ENCODE measurements at places on chromosomes 5 and 9.

DNA sequence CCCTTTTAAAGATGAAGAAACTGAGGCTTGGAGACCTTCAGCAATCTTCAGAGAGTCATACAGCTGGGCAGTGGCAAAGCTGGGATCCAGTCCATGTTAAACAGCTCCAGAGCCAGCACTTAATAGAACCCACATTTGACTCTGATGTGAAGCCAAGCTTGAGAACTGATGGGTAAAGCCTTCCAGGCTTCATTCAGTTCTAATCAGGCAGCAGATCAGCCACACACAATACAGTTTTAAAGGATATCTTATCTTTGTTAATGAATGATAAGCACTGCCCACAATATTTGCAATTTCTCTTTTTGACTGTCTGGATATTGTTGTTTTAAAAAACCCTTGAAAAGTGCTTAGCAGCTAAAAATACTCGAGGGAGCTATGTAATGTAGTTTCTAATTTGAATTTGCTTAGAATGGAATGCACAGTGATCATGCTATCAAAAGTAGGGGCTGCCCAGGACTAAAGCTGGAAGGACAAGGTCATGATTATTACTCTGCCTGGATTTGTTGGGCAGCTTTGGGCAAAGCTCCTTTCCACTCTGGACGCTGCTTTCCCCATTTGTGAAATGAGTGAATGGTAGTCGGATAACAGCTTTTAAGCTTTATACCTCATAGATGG is 31.3 kb upstream of the HTR4 start:
- no peak for DNase-seq

- no peak for DNase-seq
These were observed 56.6 kb downstream of the RASEF start for GRCh38 chr9:83006378-83006777.

- no peak for DNase-seq
These were observed 790.8 kb downstream of the BRINP1 start for GRCh38 chr9:118578467-118578866.

DNA sequence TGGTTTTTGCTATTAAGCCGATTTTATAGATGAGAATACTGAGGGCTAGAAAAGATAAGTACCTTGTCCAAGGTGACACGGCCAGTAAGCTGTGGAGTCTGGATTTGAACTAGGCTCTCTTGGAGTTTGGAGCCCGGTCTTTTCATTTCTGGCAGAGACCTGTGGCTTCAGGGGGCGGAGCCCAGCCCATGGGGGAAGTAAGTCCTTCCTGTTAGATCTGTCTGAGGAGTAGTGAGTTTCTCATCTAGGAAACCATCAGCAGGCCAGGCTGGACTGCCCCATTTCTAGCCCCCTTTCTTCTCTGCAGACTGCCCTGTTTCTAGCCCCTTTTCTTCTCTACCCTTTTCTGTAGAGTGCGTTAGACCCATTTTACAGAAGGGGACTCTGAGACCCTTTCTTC is 521 bp upstream of the PTGS1 start:
- peak; percentile 50 for DNase-seq

- DNase-seq, result no peak
These were observed 216.0 kb upstream of the KLF4 start for GRCh38 chr9:107705521-107705920.

DNA sequence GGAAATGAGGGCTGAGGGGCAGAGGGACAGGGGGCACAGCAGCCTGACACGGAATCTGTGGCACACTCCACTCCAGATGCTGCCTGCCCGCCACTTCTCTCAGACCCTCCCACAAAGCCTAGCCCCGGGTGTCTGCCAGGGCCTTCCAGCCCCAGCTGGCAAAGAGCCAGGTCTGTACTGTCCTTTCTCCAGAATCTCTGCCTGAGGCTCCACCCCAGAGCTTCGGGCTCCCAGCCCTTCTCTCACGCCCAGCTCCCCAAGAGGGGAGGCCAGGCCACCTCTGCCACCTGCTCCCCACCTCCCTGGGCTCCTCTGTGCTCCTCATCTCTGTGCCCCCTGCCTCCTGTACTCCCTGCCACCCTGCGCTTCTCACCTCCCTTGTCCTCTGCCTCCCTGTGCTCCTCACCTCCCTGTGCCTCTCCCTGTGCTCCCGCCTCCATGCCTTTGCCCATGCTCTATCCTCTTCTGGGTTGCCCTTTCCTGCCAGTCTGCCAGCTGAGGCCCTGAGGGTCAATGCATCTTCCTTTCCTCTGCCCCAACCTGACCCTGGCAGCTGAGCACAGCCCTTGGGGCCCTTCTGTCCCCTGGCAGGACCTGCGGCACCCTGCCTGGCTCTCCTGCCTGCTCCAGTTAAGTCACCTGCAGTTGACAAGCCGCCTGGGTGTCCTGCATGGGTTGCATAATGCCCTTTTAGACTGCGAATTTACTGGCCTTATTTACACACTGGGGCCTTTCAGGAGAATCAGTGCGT is 36.4 kb downstream of the RASGEF1C start:
- no peak for DNase-seq

DNA sequence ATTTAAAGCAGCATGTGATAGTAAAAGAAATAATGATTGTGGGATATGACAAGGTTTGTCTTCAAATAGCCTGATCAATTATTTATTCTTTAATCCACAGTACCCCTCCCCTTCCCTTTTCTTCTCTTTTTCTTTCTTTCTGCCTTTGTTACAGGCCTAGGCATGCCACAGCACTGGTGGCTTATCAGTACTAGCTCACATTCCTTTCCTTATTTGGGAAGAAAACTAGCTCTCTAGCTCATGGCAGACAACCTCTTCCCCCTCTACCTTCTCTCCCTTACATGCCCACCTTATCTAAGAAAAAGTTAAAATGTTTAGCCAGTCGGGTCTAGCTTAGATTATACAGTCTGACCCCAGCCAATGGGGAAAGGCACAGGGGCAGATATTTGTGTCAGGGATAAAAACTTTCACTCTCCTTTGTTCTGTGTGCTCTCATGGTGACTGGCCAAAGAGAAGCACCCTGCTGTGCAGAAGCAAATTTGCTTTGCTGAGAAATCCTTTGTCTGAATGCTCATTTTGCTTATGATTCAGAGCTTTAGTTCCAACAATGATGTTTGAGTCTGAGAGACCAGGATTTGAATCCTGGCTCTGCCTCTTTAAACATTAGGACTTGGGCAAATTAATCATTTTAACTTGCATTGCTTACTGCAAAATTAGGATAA is 75.8 kb upstream of the CDH12 start:
- DNase-seq, result no peak

DNA sequence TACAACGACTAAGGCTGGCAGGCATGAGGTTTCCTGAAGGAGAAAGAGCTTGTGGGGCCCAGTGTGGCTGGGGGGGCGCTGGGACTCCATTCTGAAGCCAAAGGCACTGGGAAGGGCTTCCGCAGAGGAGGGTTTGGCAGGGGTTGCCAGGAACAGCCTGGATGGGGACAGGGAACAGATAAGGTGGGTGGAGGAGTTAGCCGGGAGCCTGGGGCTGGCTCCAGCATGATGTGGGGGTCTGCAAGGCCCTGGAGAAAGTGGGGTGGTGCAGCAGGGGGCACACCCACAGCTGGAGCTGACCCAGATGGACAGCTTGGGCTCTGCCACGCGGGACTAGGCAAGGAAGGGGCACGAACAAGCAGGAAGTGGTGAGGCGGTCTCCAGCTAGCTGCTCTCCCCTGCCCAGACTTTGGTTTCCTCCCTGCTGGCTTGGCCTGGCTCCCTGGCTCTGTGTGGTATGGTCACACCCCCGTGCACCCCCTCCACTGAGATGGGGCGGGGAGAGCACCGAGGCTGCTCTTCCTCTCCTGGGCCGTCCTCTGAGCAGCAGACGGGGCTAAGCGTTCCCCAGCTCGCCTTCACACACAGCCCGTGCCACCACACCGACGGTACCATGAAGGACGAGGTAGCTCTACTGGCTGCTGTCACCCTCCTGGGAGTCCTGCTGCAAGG is at the start of gene LTC4S:
TSS of gene LTC4S (plus strand) at position 519 of the 672 bp plus-strand sequence. CDS start at position 614, 95 bp downstream.
- no peak for DNase-seq

DNA sequence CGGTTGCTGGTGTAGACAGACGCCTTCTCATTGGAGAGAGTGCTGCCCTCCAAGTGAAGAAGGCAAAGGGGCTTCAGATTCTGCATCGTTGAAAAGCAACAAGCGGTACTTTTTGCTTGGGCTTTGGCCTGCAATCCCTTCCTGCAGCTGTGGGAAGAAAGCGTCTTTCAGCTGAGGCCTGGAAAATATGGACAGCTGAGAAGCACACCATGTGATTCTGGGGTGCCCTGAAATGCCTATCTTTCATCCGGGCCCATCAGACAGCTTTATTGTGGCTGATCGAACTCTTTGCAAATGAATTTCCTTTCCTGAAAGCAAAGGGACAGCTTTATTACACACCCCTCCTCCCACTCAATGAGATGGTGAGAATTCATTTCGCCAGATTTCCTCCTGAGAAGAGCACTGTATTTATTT is 74.0 kb downstream of the NSG2 start:
- no peak for DNase-seq

DNA sequence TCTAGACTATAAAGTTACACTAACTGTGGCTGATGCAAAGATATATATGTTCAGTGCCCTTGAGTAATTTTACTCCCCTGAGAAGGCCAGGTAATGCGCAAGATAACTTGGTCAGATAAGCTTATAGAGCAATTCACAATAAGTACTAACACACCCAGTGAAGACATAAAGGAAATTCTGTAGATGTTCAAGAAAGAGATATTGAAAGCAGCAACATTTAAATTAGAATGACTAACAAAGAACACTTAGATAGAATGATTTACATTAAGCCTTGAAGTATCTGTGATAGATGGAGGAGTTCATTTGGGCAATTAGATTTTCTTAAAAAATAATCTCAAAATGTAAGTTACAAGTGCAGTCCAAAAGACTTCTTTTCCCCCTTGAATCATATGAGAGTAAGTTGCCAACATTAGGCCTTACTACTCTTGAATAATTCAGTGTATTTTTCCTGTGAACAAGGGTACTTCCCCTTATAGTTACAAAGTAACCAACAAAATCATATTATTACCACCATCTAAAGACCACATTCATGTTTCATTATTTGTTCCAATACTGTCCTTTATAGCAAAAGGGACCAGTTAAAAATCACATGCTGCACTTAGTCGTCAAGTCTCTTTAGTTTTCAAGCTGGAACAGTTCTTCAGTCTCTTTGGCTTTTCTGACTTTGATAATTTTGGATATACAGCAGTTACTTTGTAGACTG is 44.4 kb upstream of the ELOVL7 start:
- no peak for DNase-seq

DNA sequence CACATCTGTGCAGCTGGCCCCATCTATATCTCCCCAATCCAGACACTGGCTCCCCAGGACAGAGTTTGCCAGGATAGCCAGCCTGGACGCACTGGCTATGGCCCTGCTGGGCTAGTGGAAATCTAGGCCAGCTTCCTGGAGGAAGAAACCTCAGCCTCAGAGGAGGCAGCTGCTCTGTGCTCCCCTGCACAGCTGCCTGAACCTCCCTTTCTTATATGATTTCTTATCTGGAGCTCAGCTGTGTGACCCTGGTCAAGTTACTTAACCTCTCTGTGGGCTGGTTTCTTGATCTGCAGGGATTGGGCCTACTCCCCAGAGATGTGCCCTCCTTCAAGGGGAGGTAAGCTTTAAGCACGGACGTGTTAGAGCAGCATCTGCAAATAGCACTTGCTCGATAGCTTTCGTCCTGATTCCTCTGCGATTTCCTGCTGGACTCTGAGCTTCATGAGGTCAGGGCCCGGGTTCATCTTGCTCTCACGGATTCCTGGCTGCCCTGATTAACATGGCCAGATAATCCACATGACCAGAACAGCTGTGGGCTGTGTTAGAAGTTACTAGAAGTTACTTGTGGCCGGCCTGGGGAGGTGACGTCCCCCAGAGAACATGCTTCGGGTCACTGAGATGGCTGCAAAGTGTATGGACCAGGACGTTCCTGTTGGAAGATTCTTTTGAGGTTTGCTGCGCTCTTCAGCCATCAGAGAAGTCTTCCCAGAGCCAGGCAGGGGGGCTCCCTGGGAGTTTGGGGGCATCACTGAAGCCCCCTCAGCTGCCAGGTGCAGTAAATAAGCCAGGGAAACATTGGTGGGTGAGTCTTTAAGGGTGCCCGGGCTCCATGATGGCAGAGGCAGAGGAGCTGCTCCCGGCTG is 14.5 kb downstream of the C9orf50 start:
- no peak for DNase-seq

- no peak for DNase-seq
These were observed 124.4 kb upstream of the GPR151 start for GRCh38 chr5:146640285-146640896.

DNA sequence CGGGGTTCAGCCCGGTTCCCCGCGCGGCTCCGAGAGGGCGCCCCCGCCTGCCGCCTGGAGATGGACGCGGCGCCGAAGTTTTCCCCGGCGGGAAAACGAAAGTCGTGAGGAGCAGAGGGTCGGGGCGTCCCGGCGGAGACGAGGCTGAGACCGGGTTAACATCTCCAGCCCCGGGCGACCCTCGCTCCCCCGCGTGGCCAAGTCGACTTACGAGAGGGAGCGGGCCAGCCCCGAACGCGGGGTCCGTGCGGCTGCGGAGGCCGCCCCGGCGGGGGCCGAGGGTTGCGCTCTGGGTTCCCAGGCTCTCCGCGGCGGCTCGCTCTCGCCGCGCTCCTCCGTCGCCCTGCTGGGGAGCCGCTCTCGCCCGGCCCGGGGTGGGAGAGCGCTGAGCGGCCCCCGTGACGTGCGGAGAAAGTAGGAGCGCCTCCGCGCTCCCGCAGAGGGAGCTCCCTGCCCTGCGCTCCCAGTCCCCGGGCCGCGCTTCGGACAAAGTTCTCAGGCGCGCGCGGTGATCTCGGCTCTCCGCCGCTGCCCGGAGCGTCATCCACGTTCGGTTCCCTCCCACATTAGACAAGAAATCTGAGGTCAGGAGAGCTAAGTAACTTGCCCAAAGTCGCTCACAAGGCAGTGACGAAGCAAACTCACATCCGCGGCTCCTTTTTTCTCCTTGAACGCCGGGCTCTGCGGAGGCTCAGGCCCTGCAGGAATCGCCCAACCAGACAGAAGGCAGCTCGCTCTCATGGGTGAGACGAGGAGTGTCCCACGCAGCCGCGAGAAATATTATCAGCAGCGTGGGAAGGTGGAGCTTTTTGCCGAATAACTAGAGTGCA is 1.2 kb upstream of the GCNT4 start:
- peak; percentile 5 for DNase-seq

DNA sequence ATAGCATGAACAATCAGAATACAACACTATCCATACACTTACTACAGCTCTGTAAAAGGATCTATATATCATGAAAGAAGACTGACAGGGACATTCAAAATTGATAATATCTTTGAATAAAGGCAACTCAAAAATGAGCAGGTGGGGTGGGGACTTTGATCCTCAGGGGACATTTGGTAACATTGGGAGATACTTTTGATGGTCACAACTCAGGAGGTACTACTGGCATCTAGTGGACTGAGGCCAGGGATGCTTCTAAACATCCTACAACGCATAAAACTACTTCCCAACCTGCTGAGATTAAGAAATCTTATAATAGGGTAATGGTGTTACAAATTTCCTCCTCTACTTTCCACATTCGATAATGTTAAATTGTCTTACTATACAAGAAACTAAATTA is 243.9 kb downstream of the ARL15 start:
- DNase-seq, result no peak
